ENCODE measurements at places on chromosomes 2 and 18. TPM values are rescaled to one million over a fixed set of nuclear protein-coding genes. Genes with fewer than 3 reads are reported as not detected.

MROH2A gene
- polyA plus RNA-seq: not detected

LDLRAD4 gene
- not detected for polyA plus RNA-seq

CRACDL gene
- not detected for polyA plus RNA-seq

NAT8 gene
- not detected for polyA plus RNA-seq

VWC2L gene
- polyA plus RNA-seq: not detected

MEP1B gene
- polyA plus RNA-seq: not detected

AOX1 gene
- polyA plus RNA-seq: 21.7 TPM

RMND5A gene
- 5.1 TPM for polyA plus RNA-seq

ALPP gene
- not detected for polyA plus RNA-seq

EFHD1 gene
- 0.36 TPM for polyA plus RNA-seq

FSIP2 gene
- 0.02 TPM for polyA plus RNA-seq

RNF125 gene
- 0.09 TPM for polyA plus RNA-seq

PMAIP1 gene
- 30.1 TPM for polyA plus RNA-seq

TCF23 gene
- polyA plus RNA-seq: not detected

SERPINB13 gene
- polyA plus RNA-seq: not detected

ANKRD62 gene
- not detected for polyA plus RNA-seq

STARD6 gene
- not detected for polyA plus RNA-seq

TRIM43 gene
- polyA plus RNA-seq: not detected

CNGA3 gene
- not detected for polyA plus RNA-seq

LRATD1 gene
- polyA plus RNA-seq: 0.40 TPM

TXNDC2 gene
- polyA plus RNA-seq: 0.16 TPM

LRP1B gene
- not detected for polyA plus RNA-seq

FOXI3 gene
- not detected for polyA plus RNA-seq

ITGA4 gene
- polyA plus RNA-seq: 5.8 TPM

GAREM2 gene
- 1.8 TPM for polyA plus RNA-seq

G6PC2 gene
- polyA plus RNA-seq: not detected

SLC4A5 gene
- polyA plus RNA-seq: 0.20 TPM

SIX3 gene
- polyA plus RNA-seq: not detected

NT5DC4 gene
- not detected for polyA plus RNA-seq

C2orf81 gene
- 0.26 TPM for polyA plus RNA-seq

GAL3ST2 gene
- not detected for polyA plus RNA-seq

ITGB1BP1 gene
- polyA plus RNA-seq: 88.1 TPM

ALK gene
- polyA plus RNA-seq: not detected

ALS2 gene
- 10.6 TPM for polyA plus RNA-seq

L3MBTL4 gene
- polyA plus RNA-seq: 0.02 TPM

LCT gene
- polyA plus RNA-seq: not detected

RNF103 gene
- polyA plus RNA-seq: 7.2 TPM

TFCP2L1 gene
- not detected for polyA plus RNA-seq

SCN3A gene
- polyA plus RNA-seq: 0.26 TPM
